Spinal cord (tissue), 10 donors: ENCODE measurements at places on chromosomes 16 and 17.
A peak's percentile ranks its signal among the peaks of the same experiment; 100 is the strongest.

- DNase-seq: no peak
These were observed 75.2 kb upstream of the DHX40 start for GRCh38 chr17:59490216-59490615.

DNA sequence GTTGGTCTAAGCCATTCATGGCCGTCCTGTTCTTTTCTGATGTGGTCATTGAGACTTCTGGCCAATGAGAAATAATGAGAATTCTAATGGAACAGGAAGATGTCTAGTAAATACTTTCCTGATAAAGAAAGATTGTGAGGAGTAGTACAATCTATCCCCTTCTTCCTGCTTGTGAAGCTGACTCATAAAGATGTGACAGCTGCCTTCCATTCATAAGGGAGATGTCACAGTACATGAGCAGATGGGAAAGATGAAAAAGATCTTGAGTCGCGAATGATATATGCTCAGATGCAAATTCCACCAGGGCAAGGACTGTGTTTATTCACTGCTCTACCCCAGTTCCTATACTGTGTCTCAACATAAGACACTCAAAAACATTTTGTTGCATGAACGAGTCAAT lies 111.7 kb upstream of the FOXF1 start:
- DNase-seq: peak; percentile 45

DNA sequence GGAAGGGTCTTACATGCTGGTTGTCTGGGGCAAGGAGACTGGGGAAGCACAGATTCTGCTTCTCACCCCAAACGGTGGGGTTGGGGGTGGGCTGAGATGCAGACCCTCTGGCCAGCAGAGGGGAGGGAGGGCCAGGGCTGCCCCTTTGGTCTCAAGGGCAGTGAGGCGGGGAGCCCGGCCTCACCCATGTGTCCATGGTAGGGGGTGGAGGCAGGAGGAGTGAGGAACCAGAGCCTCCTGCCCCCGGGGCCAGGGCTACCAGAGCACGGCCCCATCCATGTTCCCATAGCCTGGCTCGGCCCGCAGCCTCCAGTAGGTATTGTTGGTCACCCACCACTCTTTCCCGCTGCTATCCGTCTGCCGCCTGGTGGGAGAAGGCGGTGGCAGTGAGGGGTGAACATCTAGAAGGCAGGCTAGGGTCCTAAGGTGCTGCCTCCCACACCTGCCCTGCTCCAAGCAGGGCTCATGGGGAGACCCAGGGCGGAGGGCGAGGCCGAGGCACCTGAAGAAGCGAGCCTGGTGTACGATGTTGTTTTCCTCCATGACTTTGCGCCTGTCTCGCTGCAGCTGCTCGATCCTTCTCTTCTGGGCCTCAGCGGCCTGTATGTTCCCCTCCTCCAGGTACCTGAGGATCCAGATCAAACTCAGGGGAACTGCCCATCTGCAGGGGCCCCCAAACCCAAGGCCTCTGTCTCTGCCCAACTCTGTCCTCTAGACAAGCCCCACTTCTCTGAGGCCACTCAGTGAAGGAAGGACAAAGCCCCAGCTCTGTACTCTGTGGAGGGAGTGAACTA lies 13.4 kb downstream of the OSBPL7 start:
- no peak for DNase-seq

GRCh38 chr17:37405955-37406634 lies 541 bp downstream of the ACACA start:
- DNase-seq: peak; percentile 0

DNA sequence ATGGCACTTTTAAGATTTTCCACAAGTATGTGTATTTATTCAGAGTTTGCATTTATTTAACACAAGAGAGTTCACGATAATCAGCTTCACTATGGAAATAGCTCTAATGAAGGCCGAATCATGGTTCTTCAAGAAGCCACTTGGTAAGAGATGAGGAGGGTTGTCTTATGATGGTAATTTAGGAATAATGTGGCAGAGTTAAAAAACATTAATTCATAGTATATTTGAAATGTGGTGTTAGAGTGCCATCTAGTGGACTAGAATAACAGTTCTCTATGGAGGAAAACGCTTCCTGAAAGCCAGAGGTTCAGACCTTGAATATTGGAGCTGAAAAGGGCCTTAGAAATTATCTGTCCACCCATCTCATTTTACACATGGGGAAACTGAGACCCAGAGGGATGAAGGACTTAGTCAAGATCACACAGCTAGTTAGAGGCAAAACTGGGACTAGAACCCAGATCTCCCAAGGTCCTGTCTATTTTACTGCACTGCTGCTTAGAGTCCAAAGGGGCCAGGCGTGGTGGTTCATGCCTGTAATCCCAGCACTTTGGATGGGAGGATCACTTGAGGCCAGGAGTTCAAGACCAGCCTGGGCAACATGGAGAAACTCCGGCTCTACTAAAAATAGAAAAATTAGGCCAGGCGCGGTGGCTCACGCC lies 33.8 kb upstream of the KPNB1 start:
- peak; percentile 45 for DNase-seq

DNA sequence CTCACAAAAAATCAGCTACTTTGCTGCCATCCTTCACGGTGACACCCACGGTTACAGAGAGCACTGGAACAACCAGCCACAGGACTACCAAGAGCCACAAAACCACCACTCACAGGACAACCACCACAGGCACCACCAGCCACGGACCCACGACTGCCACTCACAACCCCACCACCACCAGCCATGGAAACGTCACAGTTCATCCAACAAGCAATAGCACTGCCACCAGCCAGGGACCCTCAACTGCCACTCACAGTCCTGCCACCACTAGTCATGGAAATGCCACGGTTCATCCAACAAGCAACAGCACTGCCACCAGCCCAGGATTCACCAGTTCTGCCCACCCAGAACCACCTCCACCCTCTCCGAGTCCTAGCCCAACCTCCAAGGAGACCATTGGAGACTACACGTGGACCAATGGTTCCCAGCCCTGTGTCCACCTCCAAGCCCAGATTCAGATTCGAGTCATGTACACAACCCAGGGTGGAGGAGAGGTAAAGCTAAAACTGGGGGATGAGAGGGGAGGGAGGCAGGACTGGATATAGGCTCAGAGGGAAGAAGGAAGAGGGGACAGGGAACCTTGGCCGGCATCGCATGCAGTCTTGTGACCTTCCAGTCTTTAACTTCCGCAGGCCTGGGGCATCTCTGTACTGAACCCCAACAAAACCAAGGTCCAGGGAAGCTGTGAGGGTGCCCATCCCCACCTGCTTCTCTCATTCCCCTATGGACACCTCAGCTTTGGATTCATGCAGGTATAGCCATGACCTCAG lies 581 bp downstream of the CD68 start:
- DNase-seq: no peak

DNA sequence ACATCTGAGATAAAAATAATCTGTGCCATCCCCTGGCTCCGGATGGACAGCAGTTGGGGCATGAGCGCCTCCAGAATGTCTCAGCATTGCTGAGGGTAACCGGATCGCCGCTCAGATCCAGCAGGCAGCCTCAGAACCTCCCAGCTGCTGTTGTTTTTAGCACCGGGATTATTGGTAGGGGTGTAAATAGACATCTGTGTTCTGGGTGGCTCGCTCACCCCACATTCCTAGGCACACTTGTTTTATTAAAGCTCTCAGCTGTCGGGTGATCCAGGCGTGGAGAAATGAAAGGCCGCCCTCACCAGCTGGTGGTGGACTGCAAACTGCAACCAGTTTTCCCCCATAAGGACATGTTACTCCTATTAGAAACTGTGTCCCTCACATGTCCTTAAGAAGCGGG lies 32.1 kb downstream of the MYH3 start:
- DNase-seq: no peak

- DNase-seq: no peak
These were observed 7.6 kb downstream of the LMF1 start for GRCh38 chr16:962901-963814.

DNA sequence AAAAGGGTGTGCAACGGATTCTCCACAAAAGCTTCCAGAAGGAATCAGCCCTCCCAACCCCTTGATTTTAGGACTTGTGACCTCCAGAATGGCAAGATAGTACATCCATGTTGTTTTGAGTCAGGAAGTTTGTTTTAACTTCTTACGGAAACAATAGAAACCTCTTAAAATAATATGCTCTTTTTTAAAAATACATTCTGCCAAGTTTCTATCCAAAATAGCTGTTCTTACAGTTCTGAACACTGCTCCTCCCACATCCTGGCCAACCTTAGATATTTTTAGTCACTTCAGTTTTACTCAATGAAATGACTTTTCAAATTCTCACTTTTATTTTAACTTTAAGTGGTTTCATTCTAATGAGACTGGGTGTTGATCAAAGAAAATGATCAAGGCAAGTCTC lies 156.4 kb downstream of the ZNF18 start:
- no peak for DNase-seq

- DNase-seq: no peak
These were observed 470 bp downstream of the DCUN1D3 start for GRCh38 chr16:20899477-20900298.

- no peak for DNase-seq
These were observed 33.2 kb upstream of the TEX2 start for GRCh38 chr17:64296246-64296645.

GRCh38 chr17:27817731-27818130 lies 17.4 kb upstream of the NOS2 start:
- DNase-seq: no peak

DNA sequence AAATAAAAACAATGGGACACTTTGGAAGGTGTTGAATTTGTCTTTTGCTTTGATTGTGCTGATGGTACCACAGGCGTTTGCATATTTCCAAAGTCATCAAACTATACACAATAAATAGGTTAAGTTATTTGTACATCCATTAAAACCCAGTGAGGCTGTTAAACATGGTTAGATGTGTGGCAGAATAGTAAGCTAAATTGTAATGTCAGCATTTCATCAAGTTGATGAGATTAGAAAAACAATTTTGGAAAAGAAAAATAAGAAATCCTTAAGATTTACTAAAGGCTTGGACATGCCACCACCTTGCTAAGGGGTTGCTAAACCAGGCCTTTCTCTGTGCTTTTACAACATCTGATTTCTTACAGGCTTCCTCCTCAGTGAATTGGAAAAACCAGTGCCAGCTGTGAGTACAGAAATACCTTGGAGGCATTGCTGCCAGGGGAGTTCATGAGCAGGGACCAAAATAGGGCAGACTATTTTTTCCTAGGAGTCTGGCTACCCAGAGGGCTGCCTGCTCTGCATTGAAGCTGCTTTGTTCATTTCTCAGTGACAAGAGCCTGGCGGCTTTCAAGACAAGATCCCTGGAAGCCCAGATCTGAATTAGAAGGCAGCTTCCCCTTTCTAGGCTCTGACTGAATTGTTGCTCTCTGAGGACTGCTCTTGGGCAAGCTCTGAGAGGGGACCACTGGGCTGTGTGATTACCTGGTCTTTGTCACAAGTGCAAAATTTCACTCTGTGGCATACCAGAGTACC lies 43.4 kb upstream of the CA10 start:
- no peak for DNase-seq

DNA sequence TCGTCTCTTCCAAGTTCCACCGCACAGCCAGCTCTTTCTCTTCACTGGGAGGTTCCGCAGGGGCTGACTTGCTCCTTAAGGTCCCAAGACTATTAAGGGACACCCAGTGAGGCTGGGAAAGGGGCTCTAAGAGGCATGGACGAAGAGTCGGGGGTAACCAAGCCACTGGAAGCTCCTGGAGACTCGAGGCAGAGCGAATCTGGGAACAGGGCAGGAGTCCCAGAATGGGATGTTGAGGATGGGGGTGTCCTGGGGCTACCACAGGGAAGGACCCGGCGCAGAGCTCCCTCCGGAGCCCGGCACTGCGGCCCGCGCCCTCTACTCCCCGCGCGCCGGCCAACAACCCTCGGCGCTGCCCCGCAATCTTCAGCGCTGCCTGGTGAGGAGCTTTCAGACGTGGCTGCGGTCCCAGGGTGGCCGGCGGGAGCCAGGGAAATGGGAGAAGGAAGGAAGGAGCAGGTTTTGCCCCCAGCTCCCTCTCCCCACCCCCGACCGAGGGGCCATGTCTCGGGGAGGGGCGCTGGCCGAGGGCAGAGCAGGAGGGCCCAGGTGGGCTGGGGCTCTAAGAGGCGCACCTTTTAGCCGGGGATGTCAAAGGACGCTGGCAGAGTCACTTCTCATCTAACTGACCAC lies 581 bp downstream of the CHST5 start:
- DNase-seq: no peak

- no peak for DNase-seq
These were observed 131.0 kb downstream of the C16orf78 start for GRCh38 chr16:49504626-49505025.

GRCh38 chr17:76524598-76525512 lies 12.7 kb downstream of the CYGB start:
- no peak for DNase-seq

DNA sequence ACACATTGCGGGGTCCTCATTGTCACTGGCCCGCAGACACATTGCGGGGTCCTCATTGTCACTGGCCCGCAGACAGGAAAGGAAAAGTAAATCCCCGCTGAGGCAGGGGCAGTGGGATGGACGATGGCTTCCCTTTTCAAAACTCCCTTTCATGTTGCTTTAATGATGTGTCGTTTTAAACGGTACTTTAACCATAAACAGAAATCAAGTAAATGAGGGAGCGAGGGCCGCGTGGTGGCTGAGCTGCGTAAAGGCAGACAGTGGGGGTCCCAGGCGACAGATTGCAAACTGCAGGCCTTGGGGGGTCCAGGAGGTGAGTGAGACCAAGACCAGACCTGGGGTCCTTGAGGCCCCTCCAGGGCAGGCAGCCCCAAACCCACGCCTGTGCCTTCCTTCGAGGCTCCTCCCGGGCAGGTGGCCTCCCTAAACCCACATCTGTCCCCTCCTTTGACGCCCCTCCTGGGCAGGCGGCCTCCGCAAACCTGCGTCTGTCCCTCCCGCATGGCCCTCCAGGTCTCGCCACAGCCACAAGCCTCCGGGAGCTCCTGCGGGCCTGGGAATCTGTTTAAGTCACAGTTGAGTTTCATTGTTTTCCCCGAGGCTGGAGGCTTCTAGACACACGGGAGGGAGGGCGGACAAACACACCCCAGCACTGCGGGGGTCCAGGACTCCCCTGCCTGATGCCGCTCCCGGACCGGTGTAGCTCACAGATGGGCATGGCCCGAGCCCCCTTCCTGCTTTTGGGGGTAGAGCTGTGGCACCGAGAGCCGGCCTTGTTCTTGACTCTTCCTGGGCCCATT lies 7.3 kb downstream of the PIEZO1 start:
- no peak for DNase-seq

- no peak for DNase-seq
These were observed 203.7 kb downstream of the LGALS9B start for GRCh38 chr17:20263595-20263994.

- DNase-seq: no peak
These were observed 42.5 kb downstream of the YPEL2 start for GRCh38 chr17:59373882-59374495.

- DNase-seq: no peak
These were observed 50.0 kb downstream of the DNAH2 start for GRCh38 chr17:7767405-7768021.

DNA sequence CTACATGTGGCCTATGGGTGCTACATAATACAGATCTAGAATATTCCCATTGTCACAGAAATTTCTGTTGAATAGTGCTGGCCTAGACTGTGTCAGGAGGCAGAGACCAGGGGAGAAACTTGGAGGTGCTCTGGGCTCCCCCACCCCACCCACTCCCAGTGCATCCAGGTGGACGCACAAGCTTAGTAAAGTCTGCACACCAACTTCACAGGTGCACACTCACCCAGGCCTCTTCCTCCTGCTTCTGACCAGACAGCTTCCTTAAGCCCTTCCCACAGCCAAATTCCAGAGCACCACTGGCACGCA lies 7.6 kb upstream of the CNP start:
- no peak for DNase-seq
